RPMI7951 (cell line): ENCODE measurements at places on chromosomes 11 and 22.
A peak's percentile ranks its signal among the peaks of the same experiment; 100 is the strongest.

- DNase-seq: no peak
These were observed 622.5 kb downstream of the TBC1D22A start for GRCh38 chr22:47384977-47385376.

- DNase-seq: peak; percentile 17
These were observed 192.8 kb downstream of the ETS1 start for GRCh38 chr11:128394431-128395089.

- no peak for DNase-seq
These were observed 17.3 kb upstream of the RAB30 start for GRCh38 chr11:83088965-83089364.

DNA sequence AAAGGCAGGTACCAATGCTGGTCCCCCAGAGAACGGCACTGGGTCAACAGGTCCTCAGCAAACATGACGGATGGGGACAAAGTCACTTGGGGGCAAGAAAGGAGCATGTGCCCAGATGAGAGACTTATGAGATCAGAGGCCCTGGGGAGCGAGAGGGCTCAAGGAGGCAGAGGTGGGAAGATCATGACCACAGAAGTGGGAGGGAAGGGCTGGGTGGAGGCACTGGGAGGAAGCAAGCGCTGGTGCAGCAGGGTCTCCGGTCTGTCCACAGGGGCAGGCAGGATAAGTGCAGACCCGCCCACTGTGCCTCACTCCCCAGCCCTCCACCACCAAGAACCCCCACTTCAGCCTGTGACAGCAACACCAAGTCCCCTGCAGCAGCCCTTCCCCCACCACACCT lies 10.9 kb downstream of the ELFN2 start:
- no peak for DNase-seq

GRCh38 chr11:108216988-108217387 lies 5.5 kb downstream of the NPAT start:
- DNase-seq: no peak

DNA sequence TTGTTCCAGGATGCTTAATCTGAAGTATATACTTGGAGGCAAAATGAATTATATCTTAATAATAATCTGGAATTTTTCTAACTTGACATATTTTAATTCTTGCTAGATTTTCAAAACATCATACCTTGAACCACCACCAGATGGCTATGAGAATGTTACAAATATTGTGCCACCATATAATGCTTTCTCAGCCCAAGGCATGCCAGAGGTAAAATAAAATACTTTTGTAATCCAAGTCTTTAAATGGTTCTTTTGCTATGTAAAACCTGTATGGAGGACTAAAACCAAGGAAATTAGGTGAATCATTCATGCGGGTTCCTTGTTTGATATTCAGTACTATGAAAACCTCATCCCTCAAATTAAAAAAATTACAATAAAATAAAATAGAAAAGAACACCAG lies 14.4 kb downstream of the NAALAD2 start:
- no peak for DNase-seq
